Stimulated activated CD4-positive, alpha-beta T cell treated with anti-CD3 and anti-CD28 coated beads, TNF-alpha, amount 100 ng/mL, for 4 hours (primary cell): ENCODE measurements at places on chromosomes 3 and 15.

DNA sequence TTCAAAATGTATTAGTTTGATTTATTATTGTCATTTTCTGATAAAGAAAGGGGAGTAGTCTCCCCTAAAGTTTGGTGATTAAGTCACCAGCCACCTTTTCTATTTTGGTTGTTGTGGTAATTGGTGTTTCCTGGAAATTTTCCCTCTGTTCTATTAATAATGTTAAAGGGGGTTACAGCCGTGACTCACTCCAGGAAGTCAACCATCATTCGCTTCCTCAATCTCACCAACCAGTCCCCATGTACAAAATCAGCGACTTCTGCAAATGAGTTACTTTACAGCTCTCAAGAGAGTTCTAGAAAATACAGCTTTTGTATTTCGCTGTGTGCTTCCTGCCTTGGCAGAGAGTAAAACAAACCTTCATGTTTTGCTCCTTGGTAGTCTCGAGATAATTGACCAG is 285.1 kb downstream of the LPP start:
- DNase-seq: no peak

DNA sequence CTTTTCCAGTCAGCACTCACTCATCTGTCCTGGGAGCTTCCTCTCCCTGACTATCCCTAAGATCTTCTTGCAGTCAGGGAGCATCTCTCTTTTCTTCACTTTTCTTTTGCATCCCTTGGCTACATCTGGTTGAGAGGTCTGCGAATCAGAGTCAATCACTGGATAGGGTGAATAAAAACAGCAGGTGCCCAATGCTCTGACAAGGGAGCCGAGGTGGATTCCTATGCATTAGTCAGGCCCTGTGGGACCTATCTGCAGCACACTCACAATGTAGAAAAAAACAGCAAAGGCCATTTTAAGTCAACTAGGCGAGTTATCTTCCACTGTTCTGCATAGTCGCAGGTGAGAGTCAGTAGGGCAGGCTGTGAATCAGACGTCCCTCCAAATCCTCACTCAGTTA is 35.5 kb downstream of the DZIP1L start:
- no peak for DNase-seq

GRCh38 chr3:128496019-128496601 is 3.1 kb upstream of the GATA2 start:
- DNase-seq: no peak

- DNase-seq: no peak
Observed at GRCh38 chr3:3127432-3128010, 781 bp downstream of the TRNT1 start.

GRCh38 chr3:67017211-67017610 is 19.1 kb downstream of the KBTBD8 start:
- DNase-seq: no peak

DNA sequence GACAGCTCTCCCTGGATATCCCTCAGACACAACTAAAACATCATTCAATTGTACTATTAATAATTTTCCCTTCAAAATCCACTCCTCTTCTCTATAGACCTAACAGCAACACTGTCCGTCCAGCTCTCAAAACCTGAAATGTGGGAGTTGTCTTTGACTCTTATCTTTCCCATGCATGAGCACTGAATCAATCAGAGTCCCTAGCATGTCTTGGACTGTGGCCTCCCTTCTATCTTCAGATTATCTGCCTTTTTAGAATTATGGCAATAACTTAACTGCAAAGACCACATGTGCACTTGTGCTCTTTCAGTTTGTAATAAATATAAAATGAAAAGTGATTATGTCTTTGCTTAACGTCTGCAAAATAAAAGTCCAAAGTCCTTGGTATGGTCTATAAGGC is 107.0 kb downstream of the UBE3A start:
- DNase-seq: no peak
